GF-D8 (cell line): ENCODE measurements at places on chromosomes 1 and 21.

DNA sequence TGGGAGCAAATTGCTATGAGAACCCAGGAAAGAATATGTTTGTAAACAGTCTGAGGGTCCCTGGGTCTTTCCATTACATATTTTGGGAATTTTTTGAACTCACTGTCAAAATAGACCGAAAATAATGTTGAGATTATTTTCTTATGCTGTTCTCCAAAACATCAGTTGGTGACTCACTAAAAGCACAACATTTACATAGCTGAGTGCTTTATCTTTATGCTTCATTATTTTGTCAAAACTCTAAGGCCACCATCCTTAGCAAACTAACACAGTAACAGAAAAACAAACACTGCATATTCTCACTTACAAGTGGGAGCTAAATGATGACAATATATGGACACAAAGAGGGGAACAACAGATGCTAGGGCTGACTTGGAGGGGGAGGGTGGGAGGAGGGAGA lies 459.3 kb downstream of the ADGRL2 start:
- DNase-seq: no peak

DNA sequence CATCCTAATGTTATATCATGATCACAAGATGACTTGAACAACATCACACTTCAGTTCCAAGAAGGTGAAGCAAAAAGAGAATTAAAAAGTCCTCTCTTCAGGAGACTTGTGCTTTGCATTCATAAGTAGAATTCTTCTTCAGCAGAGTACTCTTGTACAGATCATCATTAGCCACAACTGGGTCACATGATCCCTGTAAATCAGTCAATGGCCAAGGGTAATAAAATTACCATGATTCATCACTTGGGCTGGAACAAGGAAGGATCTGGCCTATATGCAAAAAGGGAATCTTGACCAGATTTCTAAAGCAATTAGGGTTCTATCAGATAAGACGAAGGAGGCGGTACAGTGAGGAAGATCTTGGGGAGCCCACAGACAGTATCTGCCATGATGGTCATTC lies 458.0 kb upstream of the DEPDC1 start:
- DNase-seq: no peak

- no peak for DNase-seq
These were observed 15.5 kb upstream of the SMG7 start for GRCh38 chr1:183456826-183457225.

DNA sequence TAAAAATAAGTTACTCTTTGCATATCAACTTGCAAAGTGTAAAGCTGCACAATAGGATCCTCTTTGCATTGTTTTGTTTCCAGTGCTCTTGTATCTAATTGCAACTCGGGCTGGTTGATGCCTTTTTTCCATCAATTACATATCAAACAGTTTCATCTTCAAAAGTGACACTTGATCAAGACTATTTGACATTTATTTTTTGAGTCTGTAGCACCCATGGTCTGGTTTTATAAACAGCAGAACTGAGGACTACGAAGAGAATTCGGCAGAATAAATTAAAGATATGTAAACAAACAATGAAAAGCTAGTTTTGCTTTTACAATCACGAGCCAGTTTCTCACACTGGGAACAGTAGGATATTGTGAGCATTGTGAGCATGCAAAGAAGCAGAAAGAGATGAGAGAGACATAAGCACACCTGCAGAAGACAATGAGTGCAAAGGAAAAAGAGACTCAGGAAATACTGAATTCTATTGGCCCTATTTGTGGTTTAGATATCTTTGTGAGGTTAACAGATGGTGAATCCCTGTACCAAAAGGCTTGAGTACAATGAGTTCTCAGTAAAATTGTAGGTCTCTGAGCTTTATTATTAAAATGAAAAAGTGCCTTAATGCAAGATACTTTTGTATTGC lies 45.4 kb downstream of the RPL5 start:
- no peak for DNase-seq

DNA sequence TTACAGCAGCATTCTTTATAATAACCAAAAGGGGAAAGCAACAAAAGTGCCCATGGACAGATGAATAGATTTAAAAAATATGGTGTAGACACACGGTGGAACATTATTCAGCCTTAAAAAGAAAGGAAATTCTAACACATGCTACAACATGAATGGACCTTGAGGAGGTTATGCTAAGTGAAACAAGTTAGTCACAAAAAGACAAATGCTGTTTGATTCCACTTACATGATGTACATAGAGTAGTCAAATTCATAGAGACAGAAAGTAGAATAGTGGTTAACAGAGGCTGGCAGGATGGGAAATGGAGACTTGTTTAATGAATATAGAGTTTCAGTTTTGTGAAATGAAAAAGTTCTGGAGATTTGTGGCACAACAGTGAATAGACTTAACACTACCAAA lies 151.4 kb downstream of the CYYR1 start:
- DNase-seq: no peak

DNA sequence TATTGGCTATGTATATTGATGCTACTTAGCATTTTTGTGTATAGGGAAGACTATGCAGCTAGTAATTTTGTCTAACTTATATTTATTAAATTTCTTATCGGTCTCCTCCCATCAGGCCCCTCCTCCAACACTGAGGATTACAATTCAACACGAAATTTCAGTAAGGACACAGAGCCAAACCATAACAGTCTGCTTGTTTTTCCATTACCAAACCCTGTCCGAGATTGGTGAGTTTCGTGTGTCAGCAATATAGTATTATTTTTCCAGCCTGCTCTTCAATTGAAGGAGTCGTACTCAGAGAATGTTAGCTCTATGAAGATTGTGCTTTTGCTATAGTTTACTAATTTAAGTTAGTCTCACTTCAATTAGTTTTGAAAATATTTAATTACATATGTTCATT lies 1495.3 kb downstream of the MRPL39 start:
- DNase-seq: no peak

GRCh38 chr1:70441392-70442035 lies 30.4 kb downstream of the CTH start:
- DNase-seq: no peak

- no peak for DNase-seq
These were observed 1.5 kb downstream of the KIRREL1 start for GRCh38 chr1:157994704-157995582.

- no peak for DNase-seq
These were observed 4.8 kb downstream of the RBM34 start for GRCh38 chr1:235156265-235156664.

- DNase-seq: no peak
These were observed 34.2 kb upstream of the ABCD3 start for GRCh38 chr1:94383966-94384408.

GRCh38 chr1:27596261-27596660 lies 7.7 kb downstream of the AHDC1 start:
- DNase-seq: no peak

DNA sequence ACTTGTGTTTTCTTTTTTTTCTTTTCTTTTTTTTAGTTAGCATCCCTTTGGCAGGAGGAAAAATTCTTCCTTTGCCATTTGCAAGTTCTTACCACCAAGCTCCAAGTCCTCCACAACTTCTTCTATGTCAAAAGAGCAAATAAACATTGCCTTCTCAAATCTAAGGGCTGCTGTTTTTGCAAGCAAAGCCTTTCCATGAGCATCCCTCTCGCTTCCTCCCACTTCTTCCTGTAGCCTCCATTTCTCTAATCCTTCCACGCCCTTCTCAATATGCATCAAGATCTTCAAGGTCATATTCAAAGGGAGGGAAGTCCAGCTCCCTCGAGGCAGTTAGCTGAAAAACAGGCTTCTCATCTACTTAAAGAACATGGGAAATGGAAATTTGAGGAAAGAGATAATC lies 147.1 kb downstream of the ADSS2 start:
- no peak for DNase-seq

- DNase-seq: no peak
These were observed 19.8 kb downstream of the SLC25A33 start for GRCh38 chr1:9558946-9559545.

DNA sequence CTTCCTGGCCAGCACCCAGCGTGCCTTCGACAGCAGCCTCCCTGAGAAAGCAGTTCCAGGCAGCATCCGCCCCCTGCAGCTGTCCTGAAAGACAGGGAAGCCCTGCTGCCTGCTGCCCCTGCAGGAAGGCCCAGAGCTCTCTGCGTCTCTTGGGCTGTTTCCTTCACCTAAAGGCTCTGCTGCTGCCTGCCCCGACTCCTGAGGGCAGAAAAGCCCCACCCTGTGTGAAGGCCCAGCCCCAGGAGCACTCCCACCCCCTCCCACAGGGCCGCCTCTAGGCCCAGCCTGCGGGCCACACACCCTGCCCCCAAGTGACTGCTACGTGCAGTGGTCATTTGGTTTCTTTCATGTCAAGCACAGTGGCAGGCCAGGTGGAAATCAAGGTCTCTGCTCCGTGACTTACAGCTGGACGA lies 12.4 kb downstream of the RIPK4 start:
- DNase-seq: no peak

GRCh38 chr1:239997515-239998311 lies 94.0 kb upstream of the FMN2 start:
- DNase-seq: no peak

GRCh38 chr1:203346060-203346768 lies 4.7 kb downstream of the FMOD start:
- DNase-seq: no peak

GRCh38 chr1:30129001-30129408 lies 594.4 kb downstream of the MATN1 start:
- DNase-seq: no peak

DNA sequence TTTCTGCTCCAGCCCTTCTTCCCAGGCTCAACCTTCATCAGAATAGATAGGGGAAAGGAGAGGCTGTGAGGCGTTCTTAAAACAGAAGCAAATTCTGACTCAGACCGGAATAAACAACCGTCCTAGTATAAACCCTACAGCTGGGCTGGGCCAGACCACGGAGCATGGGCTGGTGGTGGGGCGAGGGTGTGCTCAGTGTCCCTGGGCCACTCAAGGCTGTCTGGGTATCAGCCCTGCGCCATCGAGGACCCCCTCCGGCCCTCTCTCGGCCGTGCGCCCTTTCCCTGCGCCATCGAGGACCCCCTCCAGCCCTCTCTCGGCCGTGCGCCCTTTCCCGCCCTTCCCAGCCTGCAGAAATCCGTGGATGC lies 36.0 kb downstream of the CAPN2 start:
- no peak for DNase-seq

- no peak for DNase-seq
These were observed 110.7 kb upstream of the OLFM3 start for GRCh38 chr1:102107441-102107840.

DNA sequence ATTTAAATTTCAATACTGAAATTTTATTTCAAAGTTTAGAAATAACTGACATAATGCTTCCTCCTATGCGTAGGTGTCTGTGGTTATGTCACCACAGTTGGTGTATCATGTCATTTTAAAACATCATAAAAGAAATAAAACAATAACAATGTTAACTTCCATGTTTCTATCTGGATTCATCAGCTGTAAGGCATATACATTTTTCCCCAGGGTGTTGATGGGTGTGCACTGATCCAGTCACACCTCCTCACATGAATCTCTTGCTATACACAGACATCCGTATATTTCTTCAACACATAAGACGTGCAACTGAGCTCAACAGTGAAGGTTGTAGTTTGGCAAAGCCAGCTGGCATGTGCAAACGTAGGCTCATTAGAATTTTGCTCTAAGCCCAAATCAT lies 6.2 kb downstream of the KCNA3 start:
- no peak for DNase-seq

DNA sequence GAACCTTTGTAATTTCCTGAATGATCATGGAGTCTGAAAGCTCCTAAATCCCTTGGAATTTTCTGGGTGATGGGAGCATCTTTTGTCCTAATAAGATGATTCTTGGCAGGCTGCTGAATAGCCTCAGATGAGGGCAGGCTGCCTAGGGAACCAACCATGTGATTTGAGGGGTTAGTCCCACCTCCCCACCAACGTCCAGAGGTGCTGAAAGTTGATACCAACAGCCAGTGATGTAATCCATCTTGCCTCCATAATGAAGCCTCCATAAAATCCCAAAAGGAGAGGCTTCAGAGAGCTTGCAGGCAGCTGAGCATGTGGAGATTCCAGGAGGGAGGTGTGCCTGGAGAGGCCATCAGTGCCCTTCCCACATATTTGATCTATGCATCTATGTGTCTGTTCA lies 43.7 kb downstream of the GTF2B start:
- DNase-seq: no peak

DNA sequence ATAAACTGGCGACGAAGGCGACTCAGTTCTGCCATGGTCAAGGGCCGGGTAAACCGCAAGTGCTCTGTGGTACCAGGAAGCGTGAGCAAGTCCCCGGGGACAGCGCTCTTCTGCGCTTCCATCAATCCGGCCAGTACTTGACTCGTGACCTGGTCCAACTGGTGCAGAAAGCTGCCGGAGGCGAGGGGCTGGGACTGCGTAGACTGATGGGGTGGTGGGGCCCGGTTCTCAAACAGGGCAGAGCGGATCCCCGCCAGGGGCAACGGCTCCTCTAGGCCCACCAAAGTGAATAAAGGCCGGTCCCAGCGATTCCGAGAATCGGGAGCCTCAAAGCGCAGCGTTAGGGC lies 852 bp downstream of the KTI12 start:
- peak; percentile 33 for DNase-seq

DNA sequence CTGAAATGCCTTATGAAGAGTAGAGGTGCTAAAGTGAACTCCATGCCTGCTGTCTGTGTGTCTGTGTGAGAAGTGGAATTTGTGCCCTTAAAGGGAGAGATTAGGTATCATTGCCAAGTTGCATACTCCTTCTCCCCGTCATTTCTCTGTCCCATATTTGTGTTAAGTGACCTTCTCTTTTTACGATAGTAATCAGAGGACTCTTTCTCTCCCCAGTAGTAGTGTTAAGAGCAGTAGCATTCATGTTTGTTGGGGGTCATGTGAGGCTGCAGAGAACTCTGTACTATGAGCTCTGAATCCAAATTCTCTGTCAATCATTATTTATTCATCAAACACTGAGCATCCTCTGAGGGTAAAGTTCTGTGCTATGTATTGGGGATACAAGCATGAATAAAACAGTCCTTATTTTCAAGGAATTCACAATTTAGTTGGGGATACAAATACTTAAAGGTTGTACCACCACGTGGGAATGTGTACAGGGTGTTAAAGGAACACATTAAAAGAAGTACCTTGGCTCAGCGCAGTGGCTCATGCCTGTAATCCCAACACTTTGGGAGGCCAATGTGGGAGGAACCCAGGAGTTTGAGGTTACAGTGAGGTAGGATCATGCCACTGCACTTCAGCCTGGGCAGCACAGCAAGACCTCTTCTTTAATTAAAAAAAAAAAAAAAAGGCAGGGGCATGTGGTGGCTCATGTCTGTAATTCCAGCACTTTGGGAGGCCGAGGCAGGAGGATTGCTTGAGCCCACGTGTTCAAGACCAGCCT lies 24.8 kb upstream of the KCNQ4 start:
- no peak for DNase-seq
